H4 (cell line): ENCODE measurements at places on chromosomes 6 and 20. TPM values are rescaled to one million over a fixed set of nuclear protein-coding genes. Genes with fewer than 3 reads are reported as not detected.

DNA sequence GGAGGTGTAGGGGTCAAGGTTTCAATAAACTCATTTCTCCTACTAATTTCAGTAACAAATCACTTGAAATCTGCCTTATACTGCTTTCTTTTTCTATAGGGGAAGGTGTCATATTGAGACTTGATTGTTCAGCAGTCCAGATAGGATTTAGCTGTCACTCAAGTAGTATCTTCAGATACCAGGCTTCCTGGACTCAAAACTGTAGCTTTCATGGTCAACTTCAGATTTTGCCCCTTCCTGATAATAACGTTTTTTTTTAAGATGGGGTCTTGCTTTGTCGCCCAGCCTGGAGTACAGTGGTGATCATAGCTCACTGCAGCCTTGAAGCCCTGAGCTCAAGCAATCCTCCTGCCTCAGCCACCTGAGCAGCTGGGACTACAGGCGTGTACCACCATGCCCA, 77.8 kb downstream of the JAG1 start:
- no peak for DNase-seq

- DNase-seq: peak; percentile 44
Measured at GRCh38 chr20:64232794-64233193, 22.8 kb upstream of the PCMTD2 start.

- no peak for DNase-seq
Measured at GRCh38 chr6:130161683-130162404, 60.9 kb downstream of the SAMD3 start.

GRCh38 chr6:134007077-134007476, 45.3 kb downstream of the SLC2A12 start:
- DNase-seq: no peak

DNA sequence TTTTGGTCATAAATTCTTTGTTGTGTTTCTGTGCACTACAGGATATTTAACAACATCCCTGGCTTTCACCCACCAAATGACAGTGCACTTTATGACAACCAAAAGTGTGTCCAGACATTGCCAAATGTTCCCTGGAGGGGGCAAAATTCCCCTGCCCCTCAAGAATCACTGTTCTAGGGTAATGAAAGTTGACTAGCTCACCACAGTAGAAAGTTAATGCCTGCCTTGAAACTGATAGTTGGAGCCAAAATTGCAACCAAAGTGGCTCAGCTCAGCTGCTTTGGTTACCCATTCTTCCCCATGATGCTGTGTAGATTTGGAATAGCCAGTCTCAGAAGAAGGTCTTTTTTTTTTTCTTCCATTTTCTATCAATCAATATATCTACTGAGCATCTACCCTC, 150.6 kb downstream of the RALGAPA2 start:
- DNase-seq: no peak

- peak; percentile 81 for DNase-seq
Measured at GRCh38 chr6:18585032-18585573, 198.0 kb downstream of the RNF144B start.

DNA sequence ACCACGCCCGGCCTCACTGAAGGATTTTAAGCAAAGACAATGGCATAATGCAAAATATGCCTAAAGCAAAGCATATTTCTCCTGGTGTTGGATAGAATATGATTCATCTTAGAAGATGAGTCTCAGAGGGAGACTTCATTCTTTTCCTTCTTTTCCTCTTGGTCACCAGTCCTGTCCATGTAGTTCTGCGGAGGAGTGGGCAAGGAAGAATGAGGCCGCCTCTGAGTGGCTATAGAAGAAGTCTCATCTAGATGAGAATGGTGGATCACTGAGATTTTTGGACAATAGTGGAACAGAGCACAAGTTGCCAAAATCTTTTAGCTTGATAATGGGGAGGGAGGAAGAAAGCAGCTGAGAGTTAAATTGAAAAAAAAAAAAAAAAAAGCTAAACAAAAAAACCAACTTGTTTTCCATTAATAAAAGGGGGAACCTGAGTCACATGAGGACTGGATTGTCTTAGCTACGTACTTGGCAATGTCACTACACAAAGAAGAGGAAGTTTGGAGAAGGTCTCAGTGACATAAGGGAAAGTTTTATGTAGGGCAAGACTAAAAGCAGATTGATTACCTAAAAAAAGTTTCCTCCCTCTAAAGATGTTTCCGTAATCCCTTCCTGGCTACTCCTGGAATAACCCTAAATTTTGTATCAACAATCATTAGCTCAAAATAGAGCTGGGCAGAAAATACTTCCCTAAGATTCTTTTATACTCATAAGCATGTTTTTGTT, 6.0 kb downstream of the CD83 start:
- DNase-seq: no peak

GRCh38 chr6:34074064-34074742, 71.7 kb downstream of the GRM4 start:
- no peak for DNase-seq

GRCh38 chr6:170049641-170050561, 241.0 kb downstream of the DLL1 start:
- peak; percentile 74 for DNase-seq

Gene KHDC1L
- 1.3 TPM in 1 of 2 replicates, not detected in the other for total RNA-seq

Gene EPHA7
- 1.7 and 5.6 TPM in 2 replicates for total RNA-seq
